GM12878 (cell line): ENCODE measurements at places on chromosomes 12 and 14.

DNA sequence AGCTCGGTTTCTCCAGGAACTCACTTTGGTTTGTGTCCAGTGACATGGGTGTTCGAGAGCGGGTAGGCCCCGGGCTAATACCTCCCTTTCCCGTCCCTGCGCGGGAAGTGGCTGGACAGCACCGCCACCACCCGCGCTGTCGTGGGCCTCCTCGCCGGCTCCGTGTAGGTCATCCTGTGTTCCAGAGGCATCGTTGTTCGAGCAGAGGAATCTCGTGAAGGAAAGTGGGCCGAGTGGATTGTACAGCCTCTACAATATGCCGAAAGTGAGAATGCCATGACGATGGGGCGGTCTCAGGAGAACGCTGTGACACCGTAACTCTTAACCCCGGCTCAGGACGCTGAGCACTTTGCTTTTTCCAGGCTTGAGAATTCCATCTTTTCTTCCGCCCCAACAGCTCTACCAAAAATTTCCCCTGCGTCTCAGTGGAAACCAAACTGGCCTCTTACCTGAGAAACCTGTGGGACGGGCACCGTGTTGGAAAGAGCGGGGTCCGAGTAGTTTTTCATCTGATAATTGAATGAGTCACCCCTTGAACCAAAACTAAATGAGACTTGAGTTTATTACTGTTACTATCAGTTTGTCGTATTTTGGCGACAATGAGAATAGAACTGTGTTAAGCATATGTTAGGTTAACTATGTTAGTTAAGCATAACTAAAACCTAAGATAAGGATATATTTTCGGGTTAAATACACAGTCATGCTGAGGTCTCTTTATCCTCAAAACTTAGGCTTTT lies 510 bp downstream of the EIF2S1 start:
- DNase-seq, result no peak

GRCh38 chr14:66206554-66206953 lies 279.6 kb upstream of the CCDC196 start:
- DNase-seq, result no peak

- no peak for DNase-seq
Observed at GRCh38 chr12:41076114-41076513, 112.0 kb upstream of the PDZRN4 start.

- DNase-seq, result no peak
Observed at GRCh38 chr12:93784339-93785086, 107.3 kb downstream of the CRADD start.

- no peak for DNase-seq
Observed at GRCh38 chr14:101235335-101236103, 325.8 kb upstream of the DIO3 start.

GRCh38 chr14:68757618-68758081 lies 35.2 kb downstream of the ZFP36L1 start:
- no peak for DNase-seq

GRCh38 chr12:32542428-32543229 lies 136.5 kb upstream of the DNM1L start:
- DNase-seq, result no peak

DNA sequence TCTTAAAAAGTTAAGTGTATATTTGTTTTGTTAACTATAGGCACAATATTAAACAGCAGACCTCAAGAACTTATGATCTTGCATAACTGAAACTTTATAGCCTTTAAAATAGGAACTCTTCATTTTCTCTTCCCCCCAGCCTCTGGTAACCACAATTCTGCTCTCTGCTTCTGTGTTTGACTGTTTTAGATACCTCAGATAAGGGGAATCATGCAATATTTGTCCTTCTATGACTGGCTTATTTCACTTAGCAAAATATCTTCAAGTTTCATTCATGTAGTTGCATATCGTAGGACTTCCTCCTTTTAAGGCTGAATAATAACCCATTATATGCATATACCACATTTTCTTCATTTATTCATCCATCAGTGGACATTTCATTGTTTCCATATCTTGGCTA lies 131.3 kb downstream of the PTPRO start:
- DNase-seq, result peak; percentile 5
